Naive B cell (primary cell): ENCODE measurements at places on chromosomes 13 and 19.

- no peak for DNase-seq
Observed at GRCh38 chr19:41928221-41928683, at the start of gene ERFL. Gene ERFL (minus strand): TSS chr19:41928449. CDS start chr19:41912919, 15,530 bp downstream.

- DNase-seq: no peak
Observed at GRCh38 chr19:52231154-52231910, 38.1 kb upstream of the ZNF766 start.

- DNase-seq: peak; percentile 28
Observed at GRCh38 chr19:4976401-4977298, 7.7 kb downstream of the KDM4B start.

DNA sequence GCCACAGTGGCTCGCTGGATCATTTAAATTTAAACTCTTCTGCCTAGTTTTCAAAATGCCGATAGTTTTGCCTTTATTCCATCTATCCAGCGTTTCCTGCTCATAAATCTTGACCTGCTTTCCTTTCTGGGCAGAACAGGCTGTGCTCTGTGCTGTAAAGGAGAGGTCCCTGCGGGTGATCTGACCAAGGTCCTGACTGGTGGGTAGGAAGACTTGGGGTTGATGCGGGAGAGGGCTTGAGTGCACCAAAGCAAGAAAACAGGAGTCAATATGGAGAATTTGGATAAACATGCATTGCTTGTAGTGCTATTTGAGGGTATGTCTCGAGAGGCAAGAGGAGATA lies 533.6 kb downstream of the MYO16 start:
- DNase-seq: no peak

DNA sequence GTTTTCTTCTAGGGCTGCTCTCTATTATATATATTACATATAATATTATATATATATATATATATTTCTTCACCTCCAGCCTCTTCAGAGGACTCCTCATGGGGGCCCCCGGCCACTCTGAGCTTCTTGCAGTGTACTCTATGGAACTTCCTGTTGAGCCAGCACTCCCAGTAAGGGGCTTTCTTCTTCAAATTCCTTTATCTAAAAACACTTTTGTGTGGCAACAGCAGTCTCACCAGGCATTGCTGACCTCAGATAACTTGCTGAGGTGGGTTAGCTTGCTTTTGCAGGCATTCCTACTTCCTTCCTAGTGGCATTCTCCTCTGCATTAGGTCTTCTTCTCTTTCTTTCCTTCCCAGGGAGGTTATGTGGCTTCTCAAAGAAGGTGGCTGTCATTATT lies 381.5 kb downstream of the MYO16 start:
- no peak for DNase-seq
